ENCODE measurements at places on chromosomes 3 and 15.

DNA sequence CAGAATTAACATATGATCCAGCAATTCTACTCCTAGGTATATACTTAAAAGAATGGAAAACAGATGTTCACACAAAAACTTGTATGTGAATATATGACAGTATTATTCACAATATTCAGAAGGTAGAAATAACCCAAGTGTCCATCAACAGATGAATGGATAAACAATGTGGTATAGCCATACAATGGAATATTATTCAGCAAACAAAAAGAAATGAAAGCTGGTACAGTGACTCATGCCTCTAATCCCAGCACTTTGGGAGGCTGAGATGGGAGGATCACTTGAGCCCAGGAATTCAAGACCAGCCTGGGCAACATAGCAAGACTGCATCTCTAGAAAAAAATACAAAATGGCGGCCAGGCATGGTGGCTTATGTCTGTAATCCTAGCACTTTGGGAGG, 129.4 kb downstream of the RBPMS2 start:
- DNase-seq = no peak

DNA sequence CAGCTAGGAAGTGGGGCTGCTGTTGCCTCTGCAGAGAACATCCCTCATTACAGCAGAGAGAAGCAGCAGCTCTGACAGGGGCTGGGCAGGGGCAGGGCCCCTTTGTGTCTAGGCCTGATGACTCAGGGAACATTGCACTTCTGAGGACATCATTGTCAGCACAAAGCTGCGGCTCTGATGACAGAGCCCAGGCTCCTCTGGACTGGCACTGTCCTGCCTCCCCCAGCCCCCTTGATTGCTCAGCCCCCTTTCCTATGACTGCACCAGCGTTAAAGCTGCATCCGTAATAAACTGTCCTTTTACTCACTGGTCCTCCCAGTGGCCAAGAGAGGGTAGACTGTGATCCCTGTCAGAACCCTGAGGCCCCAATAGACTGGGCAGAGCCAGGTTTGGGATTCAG, 18.3 kb downstream of the TRH start:
- DNase-seq = no peak

DNA sequence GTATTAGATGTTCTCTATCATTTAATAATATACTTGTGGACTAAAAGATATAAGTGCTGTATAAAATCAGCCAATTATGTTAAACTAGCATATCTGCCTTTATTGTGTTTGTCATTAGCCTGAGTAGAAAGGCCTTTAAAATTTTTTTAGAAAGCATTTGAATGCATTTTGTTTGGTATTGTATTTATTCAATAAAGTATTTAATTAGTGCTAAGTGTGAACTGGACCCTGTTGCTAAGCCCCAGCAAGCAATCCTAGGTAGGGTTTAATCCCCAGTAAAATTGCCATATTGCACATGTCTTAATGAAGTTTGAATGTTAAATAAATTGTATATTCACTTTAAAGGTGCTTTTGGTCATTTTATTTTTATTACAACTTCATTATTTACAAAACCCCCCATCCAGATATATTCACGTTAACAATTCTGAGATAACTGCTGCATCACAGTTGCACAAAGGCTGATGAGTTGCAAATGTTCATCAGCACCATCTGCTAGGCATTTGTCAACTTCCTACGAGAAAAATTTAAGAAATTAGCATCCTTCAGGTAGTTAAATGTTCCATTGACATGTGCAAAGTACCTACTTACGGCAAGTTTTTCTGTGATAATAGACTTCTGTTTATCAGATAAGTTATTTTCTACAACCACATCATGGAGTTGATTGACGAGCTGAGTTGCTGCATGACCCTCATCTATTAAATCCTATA, 6.3 kb downstream of the EIF4A2 start:
- DNase-seq = no peak

DNA sequence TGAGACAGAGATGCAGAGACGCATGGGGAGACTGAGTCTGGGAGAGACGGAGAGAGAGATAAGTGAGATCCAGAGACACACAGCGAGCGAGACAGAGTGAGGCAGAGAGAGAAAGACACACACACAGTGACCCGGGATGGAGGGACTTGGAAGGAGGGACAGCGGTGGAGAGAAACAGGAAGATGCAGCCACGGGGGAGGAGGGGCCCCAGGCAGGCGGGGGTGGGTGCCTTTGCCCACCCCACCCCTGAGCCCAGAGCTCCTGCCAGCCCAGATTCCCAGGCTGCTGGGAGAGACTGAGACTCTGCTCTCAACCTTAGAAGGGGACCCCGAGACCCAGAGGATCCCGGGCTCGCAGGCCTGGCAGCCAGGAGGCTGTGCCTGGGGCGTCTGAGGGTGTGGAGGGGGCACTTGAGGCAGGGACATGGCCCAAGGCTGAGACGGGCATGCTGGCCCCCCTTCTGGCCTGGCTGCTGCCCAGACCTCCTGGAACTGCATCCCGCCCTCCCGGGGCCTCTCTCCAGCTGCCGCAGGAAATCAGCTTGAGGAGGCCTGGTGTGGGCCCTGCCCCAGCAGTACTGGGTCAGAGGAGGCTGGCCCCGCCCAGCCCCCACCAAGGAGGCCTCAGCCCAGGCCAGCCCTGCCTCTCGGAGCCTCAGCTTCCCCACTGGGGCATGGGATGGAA, 18.1 kb downstream of the H1-8 start:
- DNase-seq = peak; percentile 65

GRCh38 chr15:49044766-49045606, 1.3 kb downstream of the SECISBP2L start:
- no peak for DNase-seq

DNA sequence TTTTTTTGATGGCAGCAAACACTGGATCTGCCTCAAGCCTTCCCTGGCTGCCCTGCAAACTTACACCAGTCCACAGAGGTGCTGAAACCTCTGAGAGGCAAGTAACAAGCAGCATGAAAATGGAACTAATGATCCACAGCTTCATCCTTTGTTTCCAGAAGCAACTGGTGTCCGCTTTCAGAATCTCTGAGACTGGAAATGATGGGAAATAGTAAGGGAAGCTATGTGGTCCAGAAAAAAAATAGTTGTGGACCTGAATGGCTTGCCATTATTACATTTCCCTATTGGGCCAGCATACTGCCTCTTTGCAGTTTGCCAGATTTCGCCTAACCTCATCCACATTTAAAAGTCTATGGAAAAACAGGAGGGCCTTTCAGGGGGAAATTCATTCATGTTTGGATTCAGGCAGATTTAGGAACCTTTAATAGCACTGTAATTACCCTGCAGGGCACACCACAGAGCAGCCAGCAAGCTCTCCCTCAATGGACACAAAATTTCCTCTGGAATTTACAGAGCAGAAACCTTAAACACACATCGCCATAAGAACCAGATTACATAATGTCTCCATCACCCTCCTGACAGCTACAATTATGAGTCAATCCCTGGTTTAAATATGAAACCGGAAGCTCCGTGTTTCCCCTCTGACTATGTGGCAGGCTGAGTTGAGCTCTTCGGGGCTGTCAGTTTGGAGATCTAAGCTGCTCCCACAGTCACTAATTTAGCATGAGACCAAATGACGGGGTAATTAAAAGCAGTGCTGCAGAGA, 134.4 kb downstream of the TMCO5A start:
- peak; percentile 54 for DNase-seq

DNA sequence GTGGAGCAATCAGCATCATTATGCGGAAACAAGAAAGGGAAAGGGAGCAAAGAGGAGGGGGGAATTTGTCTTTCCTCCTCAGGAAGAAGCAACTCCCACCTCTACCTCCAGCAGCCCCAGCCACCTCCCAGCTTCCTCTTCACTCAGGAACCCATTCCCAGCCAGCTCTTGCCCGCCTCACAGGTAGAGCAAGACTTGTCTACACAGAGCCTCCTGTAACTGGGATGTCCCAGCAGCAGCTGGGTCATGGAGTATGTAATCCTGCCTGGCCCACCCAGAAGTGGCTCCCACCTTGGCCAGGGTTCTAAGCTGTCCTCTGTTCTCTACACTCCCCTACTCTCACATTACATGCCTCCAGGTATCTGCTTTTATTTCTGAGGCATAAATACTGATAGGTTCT, 14.0 kb downstream of the IGDCC3 start:
- no peak for DNase-seq

- no peak for DNase-seq
These were observed 213.4 kb upstream of the SLC2A2 start for GRCh38 chr3:171239757-171240503.

DNA sequence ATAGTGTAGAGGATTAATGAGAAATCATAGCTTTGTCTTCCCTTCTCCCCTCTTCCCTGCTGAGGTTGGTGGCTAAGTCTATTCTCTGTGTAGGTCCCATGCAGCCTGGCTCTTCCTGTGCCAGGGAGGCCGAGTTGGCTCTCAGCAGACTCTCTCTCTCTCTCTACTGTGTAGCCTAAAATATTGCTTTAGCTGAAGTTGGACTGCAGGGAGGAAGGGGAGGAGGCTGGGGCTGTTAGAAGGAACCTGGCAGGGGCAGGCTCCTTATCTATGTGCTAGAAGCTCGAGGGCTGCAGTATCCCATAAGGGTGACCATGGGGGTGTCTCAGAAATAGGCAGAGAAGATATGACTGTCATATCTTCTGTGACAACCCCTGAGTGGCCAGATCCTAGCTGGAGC, 160.8 kb downstream of the EPHB1 start:
- no peak for DNase-seq

- peak; percentile 94 for DNase-seq
These were observed 16.4 kb upstream of the PRR20G start for GRCh38 chr3:127304121-127304744.

All from colonic mucosa (tissue), 4 donors.